Esophagus squamous epithelium (tissue), 5 donors: ENCODE measurements at places on chromosomes 4 and X. TPM values are rescaled to one million over a fixed set of nuclear protein-coding genes. Genes with fewer than 3 reads are reported as not detected.
A peak's percentile ranks its signal among the peaks of the same experiment; 100 is the strongest.

The POLN gene
- 1.4 TPM for total RNA-seq

The AWAT2 gene
- not detected for total RNA-seq

The C4orf17 gene
- total RNA-seq, result not detected

The PPEF1 gene
- not detected for total RNA-seq

The MAGEA4 gene
- not detected for total RNA-seq

The GLRA3 gene
- not detected for total RNA-seq

The GPRIN3 gene
- total RNA-seq, result 2.2 TPM

The YY2 gene
- total RNA-seq, result 1.4 TPM

The CLOCK gene
- 30.0 TPM for total RNA-seq

The MAB21L2 gene
- total RNA-seq, result 3.1 TPM

The STPG2 gene
- total RNA-seq, result not detected

The OTC gene
- 0.15 TPM for total RNA-seq

The RIPPLY1 gene
- not detected for total RNA-seq

- no peaks in the 10 kb centered on the region for H3K27me3 ChIP-seq
- H3K4me1 ChIP-seq, result no peaks in the 10 kb centered on the region
- H3K4me3 ChIP-seq, result no peak overlapping the region
- DNase-seq, result no peak
- H3K36me3 ChIP-seq, result no peaks in the 10 kb centered on the region
These were observed 505.8 kb downstream of the KLHL13 start for GRCh38 chrX:117610806-117611205.

GRCh38 chr4:3613967-3614730, 81.9 kb upstream of the LRPAP1 start:
- no peak for DNase-seq
- H3K4me3 ChIP-seq, result no peak overlapping the region
- no peaks in the 10 kb centered on the region for H3K4me1 ChIP-seq
- H3K27ac ChIP-seq, result no peak overlapping the region
- H3K36me3 ChIP-seq, result no peaks in the 10 kb centered on the region

- H3K27me3 ChIP-seq, result no peaks in the 10 kb centered on the region
- H3K27ac ChIP-seq, result peak overlapping the region; percentile 95
These were observed 1.7 kb downstream of the PHF8 start for GRCh38 chrX:54042609-54043021.

- H3K4me3 ChIP-seq, result no peak overlapping the region
- H3K4me1 ChIP-seq, result no peaks in the 10 kb centered on the region
- no peak for DNase-seq
- no peak overlapping the region for H3K27ac ChIP-seq
These were observed 14.4 kb downstream of the ASMT start for GRCh38 chrX:1629244-1629643.

GRCh38 chrX:45714866-45715265, 514.2 kb upstream of the DIPK2B start:
- no peaks in the 10 kb centered on the region for H3K36me3 ChIP-seq
- H3K4me3 ChIP-seq, result no peak overlapping the region
- DNase-seq, result no peak
- no peaks in the 10 kb centered on the region for H3K27me3 ChIP-seq

- no peaks in the 10 kb centered on the region for H3K4me1 ChIP-seq
- no peak for DNase-seq
- H3K27ac ChIP-seq, result no peak overlapping the region
- H3K4me3 ChIP-seq, result no peak overlapping the region
These were observed 14.6 kb downstream of the RAB9B start for GRCh38 chrX:103817502-103817901.

- H3K4me3 ChIP-seq, result no peak overlapping the region
- no peak overlapping the region for H3K27ac ChIP-seq
- H3K36me3 ChIP-seq, result no peaks in the 10 kb centered on the region
- H3K4me1 ChIP-seq, result no peaks in the 10 kb centered on the region
- H3K27me3 ChIP-seq, result no peaks in the 10 kb centered on the region
These were observed 450.0 kb downstream of the ANKRD50 start for GRCh38 chr4:124262211-124263179.

DNA sequence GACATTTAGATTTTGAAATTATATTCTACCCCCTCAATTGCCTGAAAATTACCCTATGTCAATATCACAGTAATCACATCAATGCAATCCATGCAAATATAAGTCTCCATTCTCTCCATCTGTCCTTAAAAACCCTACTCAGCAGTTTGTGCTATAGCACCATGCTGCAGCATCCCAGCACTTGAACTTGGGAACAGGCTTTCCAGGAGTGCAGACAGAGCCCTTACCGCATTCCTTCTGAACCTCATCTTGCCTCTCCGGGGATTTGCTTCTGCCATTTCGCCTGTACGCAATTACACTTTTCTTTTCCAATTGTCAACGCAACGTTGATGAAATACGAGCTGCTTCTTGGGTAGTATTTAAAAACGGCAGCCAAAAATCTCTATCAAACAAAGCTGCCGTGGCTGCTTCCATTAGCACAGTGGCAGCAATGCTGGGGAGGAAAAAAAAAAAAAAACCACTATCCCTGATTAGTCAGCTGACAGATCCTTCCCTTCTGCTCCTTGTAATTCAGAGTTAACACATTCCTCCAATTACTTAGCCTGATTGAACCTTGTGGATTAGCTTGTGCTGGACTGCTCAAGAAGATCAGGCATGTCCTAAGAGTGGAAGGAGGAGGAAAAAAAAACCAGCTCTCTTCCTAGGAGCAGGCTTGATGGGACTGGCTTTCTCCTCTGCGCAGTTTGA, 65.6 kb downstream of the MCF2 start:
- H3K27ac ChIP-seq, result no peak overlapping the region
- no peaks in the 10 kb centered on the region for H3K4me1 ChIP-seq
- H3K27me3 ChIP-seq, result no peaks in the 10 kb centered on the region
- H3K36me3 ChIP-seq, result no peaks in the 10 kb centered on the region

DNA sequence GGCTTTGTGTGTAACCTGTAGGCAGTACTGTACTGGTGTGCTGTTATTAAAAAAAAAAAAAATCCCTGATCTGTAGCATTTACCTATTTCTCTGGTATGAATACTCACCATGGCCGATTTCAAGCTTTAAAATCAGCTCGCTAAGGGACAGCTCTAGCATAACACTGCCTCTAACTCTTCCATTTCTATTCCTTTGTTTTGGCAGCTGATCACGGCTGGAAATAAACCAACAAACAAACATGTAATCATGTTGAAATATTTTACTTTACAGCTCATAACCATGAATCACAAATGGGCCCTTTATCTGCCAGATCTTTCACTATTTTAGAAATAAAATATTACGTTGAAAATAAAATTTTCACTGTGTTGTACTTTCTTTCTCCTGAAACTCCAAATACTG, 60.5 kb upstream of the IL15 start:
- no peak overlapping the region for H3K27ac ChIP-seq
- H3K4me1 ChIP-seq, result no peaks in the 10 kb centered on the region
- DNase-seq, result no peak
- no peaks in the 10 kb centered on the region for H3K27me3 ChIP-seq

DNA sequence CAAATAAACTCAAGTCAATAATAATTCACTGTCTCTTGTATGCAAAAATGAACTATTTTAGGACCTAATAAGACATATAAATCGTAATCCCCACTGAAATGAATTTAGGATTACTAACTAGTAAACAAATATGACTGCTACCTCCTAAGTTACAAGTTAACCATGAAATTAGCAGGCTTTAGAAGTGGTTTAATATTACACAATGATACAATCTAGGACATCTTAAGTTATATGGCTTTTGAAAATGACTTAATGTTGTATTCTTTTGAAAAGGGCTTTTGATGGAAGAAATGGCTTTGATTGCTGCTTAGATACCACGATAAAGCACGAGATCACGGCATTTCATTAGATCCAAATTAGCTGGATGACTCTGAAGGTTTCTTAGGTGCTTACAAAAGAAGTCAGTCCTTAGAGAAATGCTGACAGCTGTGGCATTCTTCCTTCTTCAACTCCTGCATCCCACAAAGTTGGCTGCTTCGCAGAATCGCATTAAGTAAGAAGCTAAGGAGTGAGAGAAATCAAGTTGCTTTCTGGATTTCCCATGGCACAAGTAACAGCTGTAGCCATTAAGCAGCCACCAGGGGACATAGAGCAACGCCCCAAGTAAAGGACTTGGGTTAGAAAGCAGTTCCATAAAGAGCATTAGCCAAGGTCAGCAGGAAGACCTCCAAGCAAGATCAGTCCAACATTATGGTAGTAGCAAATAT, 6.9 kb downstream of the SLC10A7 start:
- no peaks in the 10 kb centered on the region for H3K27me3 ChIP-seq
- H3K36me3 ChIP-seq, result peaks cover 29% of the 10 kb centered on the region
- H3K27ac ChIP-seq, result no peak overlapping the region

DNA sequence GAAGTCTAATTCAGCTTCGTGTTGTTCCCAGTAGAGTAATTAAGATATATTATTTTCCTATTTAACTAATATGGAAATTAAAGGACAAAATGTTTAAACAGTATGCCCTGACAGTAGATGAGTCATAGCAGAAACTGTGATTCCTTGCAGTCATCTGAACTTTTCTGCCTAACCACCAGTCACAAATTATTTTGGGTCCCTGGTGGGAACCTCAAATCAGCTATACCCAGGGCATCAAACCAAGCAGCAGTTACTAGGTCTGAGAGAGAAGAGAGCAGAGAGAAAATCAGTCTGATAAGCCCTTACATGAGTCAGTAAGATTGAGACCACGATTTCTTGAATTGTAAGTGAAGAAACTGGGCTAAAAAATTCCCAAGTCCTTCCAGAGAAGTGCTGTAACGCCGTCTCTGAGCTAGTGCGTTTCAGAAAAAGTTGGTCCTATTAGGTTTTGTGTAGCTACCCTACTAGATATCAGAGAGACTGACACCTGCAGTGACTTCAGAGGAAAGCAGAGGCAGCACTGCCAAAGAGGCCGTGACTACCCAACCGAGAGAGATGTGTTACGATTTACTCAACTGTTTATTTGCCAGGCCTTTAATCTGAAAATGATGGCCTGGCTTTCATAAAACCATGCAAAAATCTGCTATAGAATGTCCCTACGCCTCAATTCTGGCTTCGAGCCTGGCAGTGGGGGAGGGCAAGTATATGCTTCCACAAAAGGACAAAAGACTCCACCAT, 21.7 kb upstream of the GPM6A start:
- H3K4me3 ChIP-seq, result no peak overlapping the region
- no peak overlapping the region for H3K27ac ChIP-seq
- no peaks in the 10 kb centered on the region for H3K36me3 ChIP-seq
- DNase-seq, result no peak
- no peaks in the 10 kb centered on the region for H3K27me3 ChIP-seq

DNA sequence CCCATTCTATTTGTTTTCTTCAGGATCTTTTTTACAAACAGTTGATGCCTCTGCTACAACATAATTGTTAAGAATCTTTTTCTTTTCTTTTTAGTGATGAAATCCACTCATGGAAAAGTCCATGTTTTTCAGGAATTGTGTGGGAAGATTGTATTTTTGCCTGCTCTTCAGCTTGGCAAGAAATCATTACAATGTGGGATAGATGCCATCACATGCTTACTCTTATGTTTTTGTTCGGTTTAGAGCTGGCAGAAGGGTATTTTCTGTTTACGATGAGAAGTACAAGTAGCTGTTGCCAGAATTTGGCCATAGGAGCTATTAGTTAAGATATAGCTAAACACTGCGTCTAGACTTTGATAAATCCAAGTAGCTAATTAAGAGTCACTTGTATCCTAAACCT, 2585.3 kb downstream of the ARAP2 start:
- no peaks in the 10 kb centered on the region for H3K27me3 ChIP-seq
- no peak for DNase-seq
- no peak overlapping the region for H3K4me3 ChIP-seq
- no peak overlapping the region for H3K27ac ChIP-seq

DNA sequence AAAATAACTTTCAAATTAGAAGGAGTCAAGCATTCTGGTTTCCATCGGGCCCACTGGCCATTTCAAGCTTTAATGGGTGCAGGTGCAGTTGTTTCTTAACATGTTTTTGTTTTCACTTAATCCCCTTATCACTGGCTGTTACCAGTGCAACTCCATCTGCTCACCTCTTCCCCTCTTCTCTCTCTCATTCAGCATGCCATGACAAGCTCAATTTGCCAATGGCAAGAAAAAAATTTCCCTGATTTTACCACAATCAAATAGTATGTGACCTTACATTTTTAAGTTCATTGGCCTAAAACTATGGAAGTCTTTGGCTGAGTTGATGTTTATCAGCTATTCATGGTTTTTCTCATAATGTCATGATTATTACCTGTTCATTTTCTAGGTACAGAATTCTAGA, 299.1 kb upstream of the BMP3 start:
- no peaks in the 10 kb centered on the region for H3K4me1 ChIP-seq
- no peak overlapping the region for H3K4me3 ChIP-seq
- no peaks in the 10 kb centered on the region for H3K27me3 ChIP-seq
- no peak for DNase-seq
- H3K27ac ChIP-seq, result no peak overlapping the region

GRCh38 chr4:52202251-52202779, 151.2 kb downstream of the SPATA18 start:
- H3K27me3 ChIP-seq, result no peaks in the 10 kb centered on the region
- no peak overlapping the region for H3K27ac ChIP-seq
- H3K36me3 ChIP-seq, result no peaks in the 10 kb centered on the region
- H3K4me1 ChIP-seq, result no peaks in the 10 kb centered on the region
- no peak overlapping the region for H3K4me3 ChIP-seq
- no peak for DNase-seq

GRCh38 chr4:40283968-40284367, 51.2 kb upstream of the CHRNA9 start:
- no peak overlapping the region for H3K27ac ChIP-seq
- no peaks in the 10 kb centered on the region for H3K27me3 ChIP-seq
- peaks cover 5% of the 10 kb centered on the region for H3K4me1 ChIP-seq
- no peak for DNase-seq
- H3K4me3 ChIP-seq, result no peak overlapping the region

DNA sequence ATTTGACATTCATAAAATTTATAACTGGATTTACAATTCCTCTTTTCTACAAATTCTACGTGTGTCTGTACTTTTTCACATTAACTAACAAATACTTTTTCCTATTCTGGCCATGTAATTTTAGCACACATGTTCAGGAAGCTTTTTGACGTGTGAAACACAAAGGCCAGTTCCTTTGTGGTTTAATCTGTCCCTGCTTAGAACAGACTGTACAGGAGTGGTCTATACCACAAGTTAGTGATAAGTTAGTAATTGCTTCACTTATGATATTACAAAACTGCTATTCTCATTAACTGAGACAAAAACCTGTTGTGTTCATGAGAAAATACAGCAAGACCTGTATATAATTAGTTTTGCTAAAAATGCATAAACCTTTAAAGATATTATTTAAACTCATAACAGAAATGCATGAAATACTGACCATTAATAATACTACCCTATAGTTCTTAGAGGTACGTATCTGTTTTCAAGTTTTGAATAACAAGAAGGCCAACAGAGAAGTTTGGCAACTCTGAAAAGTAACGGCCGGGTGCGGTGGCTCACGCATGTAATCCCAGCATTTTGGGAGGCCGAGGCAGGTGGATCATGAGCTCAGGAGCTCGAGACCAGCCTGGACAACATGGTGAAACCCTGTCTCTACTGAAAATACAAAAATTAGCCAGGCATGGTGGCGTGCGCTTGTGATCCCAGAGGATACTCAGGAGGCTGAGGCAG, 13.7 kb upstream of the AREG start:
- H3K36me3 ChIP-seq, result no peaks in the 10 kb centered on the region
- H3K27ac ChIP-seq, result no peak overlapping the region
- no peaks in the 10 kb centered on the region for H3K27me3 ChIP-seq
- DNase-seq, result no peak
- H3K4me1 ChIP-seq, result no peaks in the 10 kb centered on the region

- DNase-seq, result peak; percentile 77
- peak overlapping the region; percentile 93 for H3K4me3 ChIP-seq
- H3K27ac ChIP-seq, result peak overlapping the region; percentile 96
- no peaks in the 10 kb centered on the region for H3K27me3 ChIP-seq
These were observed 692 bp downstream of the SPCS3 start for GRCh38 chr4:176320340-176320975.

- no peaks in the 10 kb centered on the region for H3K36me3 ChIP-seq
- H3K4me1 ChIP-seq, result no peaks in the 10 kb centered on the region
- H3K4me3 ChIP-seq, result no peak overlapping the region
- DNase-seq, result no peak
- no peaks in the 10 kb centered on the region for H3K27me3 ChIP-seq
These were observed 55.3 kb downstream of the FANCB start for GRCh38 chrX:14817571-14817970.
